ENCODE measurements at places on chromosomes 3 and 15. TPM values are rescaled to one million over a fixed set of nuclear protein-coding genes. Genes with fewer than 3 reads are reported as not detected.

DNA sequence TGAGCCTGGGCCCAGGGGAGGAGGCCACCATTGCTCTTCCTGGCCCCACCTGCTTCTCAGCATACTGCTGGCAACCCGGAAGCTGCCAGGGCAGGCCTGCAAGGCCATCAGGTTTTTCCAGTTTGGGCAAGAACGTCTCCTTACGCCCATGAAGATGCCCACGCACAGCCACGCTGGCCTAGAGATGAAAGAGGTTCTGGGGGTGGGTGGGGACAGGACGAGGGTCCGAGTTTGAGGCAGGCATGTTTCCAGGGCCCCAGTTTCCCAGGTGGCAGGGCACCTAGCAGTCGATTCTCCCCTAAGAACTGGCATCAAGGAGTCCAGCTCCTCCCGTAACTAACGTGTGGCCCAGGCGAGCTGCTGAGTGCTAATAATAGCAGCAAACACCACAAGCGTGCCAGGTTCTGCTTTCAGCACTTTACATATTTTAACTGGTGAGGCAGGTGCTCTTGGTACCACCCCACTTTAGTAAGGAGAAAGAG, 45.8 kb downstream of the ZNF710 start:
- DNase-seq, result no peak

DNA sequence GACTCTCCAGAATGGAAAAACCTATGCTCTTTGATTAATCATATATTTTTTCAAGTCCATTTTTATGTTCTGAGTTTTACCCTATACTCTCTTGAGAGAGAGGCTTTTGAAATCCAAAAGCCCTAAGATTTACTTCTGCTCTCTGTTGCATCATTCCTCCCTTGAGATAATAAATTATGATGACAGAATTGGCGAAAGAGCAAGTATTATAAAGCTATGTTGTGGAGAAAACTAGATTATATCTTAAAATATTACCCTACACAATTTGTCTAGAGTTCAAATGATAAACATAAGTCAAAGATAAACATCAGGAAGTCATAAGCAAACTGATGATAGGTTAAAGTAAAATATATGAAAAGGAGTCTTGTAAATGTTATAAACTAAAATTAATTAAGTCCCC, 293.4 kb upstream of the MME start:
- no peak for DNase-seq

- no peak for DNase-seq
Observed at GRCh38 chr3:62046326-62046725, 327.0 kb downstream of the FEZF2 start.

DNA sequence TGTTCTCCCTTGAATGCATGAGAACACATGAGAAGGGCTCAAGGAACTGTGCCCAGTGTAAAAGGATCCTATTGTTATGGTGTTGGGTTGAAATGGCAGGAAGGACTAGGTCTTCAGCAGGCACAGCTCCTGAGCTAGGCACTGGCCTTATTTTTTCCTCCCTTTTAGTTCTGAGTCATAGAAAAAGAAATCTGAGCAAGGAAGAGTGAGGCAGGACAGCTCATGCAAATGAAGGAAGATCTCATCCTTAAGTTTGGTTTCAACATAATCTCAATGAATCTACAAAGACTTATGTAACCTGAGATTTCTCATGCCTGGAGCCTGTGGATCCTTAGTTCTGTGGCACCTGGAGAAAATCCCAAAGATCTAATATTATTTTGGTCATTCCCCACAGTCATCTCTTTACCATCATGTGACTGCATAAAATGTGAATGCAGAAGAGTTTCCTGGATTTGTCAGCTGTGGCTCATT, 188.6 kb upstream of the TBL1XR1 start:
- DNase-seq, result no peak

- DNase-seq, result no peak
Observed at GRCh38 chr3:158725348-158726011, 6.8 kb downstream of the RARRES1 start.

GRCh38 chr3:48765376-48765775, 48.4 kb upstream of the IP6K2 start:
- no peak for DNase-seq

- DNase-seq, result no peak
Observed at GRCh38 chr3:12852201-12852600, 10.8 kb upstream of the RPL32 start.

- no peak for DNase-seq
Observed at GRCh38 chr3:163768048-163768447, 1310.2 kb downstream of the SI start.

DNA sequence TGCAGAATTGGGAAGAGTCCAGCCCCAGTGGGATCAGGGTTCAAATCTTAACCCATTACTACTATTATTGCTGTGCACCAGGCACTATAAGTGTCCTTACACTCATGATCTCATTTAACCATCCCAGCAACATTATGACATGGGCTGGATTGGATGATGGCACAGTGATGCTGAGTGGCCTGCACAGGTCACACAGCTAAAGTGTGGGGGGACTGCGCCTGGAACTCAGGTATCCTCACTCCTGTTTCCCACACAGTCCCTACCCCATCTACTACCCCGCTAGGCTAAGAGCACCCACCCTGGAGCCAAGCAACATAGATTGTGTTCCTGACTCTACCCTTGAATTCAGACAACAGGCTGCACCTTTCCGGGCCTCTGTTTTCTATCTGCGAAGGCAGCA, 16.0 kb downstream of the WNT5A start:
- no peak for DNase-seq

GRCh38 chr15:97815835-97816234, 144.7 kb upstream of the ARRDC4 start:
- no peak for DNase-seq

- no peak for DNase-seq
Observed at GRCh38 chr15:62164396-62165103, 535 bp downstream of the C2CD4B start.

GRCh38 chr3:196138482-196139254, 56.8 kb upstream of the TFRC start:
- no peak for DNase-seq

- DNase-seq, result no peak
Observed at GRCh38 chr15:35115155-35115725, 30.1 kb upstream of the NANOGP8 start.

DNA sequence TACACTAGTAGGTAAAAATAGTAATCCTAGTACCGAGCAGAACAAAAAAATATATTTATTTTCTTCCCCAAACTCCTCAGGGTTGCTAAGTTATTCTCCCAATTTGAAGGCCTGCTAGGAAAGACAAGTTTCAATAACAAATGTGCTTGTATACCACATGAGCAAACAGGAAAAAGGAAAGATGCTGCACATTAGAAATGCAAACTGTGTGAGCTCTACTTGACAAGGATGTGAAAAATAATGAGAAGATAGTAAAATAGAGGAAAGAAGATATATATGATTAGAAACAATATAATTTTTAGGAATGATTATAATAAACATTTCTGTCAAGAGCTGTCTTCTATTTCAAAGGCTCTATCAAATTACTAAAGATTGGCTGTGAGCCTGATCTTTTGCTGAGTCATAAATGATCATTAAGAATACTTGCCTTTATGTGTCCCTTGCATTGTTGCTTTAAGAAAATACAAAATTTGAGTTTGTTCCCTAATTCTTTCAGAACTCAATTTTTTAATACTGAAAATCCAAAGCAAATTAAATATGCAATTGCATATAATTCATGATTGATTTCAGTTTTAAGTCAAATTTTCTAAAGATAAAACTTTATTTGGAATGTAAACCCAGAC, 174.2 kb downstream of the NEK10 start:
- no peak for DNase-seq

GRCh38 chr3:47432673-47433072, 43.1 kb downstream of the SCAP start:
- DNase-seq, result no peak

DNA sequence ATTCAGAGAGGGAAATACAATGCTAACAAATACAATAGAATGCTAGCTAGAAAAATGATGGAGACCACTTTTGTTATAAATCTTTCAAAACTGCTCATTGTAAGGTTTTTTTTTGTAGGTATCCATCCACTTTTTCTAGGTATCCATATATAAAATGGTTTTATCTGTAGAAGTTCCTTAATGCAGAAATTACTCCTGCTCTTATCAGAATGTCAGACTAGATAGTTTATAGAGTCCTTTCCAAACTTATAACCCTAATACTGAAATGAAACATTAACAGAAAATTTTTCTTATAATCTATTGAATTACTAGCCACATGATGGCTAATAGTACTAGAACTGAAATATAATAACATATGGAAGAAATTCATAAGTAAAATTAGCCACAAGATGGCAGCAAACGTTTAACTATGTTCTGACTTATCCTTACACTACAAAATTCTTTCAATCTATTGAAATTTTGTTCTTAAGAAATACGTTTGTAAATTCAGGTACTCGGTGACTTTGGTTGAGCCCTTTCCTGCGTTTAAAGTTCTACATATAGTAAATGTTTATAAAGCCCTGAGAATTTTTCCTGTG, 58.5 kb downstream of the ECT2 start:
- no peak for DNase-seq

DNA sequence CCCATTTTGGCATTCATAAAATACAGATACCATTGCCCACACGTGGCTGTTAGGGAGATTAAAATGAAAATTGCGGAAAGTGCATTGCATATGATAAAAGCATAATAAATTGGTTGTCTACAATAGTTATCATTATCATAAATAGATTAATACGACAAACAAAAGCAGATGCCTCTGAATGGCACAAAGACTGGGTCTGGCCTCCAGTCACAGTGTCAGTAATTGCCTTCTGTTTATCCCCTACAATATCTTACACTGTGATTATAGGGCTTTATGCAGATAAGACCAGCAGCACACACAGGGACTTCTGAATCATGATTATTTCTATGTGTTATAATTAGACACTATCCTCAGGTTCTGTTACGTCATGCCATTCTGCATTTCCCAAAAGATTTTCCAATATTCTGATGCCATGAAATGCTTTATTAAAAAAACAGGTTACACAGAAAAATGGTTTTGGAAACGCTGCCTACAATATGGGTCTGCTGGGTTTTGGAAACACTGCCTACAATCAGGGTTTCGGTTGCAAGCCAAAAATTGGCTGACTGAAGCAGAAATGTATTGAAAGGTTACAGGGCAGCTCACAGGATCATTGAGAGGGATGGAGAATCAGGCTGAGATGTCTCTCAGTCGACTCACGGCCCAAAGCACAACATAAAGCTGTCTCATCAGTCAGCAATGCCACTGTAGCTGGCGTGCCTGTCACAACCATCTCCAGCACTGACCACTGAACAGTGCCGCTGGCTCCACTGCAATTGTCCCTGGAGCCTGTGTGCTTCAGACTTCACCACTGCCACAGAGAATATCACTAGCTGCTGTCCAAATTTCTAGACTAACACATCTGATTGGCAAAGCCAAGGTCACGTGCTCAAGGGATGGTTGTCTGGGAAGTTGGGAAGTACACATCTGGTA, 248.1 kb downstream of the ERC2 start:
- DNase-seq, result no peak

- DNase-seq, result no peak
Observed at GRCh38 chr15:100484443-100484842, 44.3 kb downstream of the CERS3 start.

DNA sequence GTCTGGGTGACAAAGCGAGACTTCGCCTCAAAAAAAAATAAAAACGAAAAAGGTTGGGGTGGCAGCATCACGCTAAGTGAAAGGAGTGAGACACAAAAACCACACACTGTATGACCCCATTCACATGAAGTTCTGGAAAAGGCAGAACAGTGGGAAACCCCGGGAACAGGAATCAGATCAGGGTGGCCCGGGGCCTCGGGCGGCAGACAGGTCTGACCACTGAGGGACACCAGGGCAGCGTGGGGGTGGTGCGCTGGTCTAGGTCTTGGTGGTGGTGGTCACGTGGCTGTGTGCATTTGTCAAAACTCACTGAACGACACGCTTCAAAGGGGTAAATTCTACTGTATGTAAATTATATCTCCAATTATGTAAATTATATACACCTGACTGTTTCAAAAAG, 79.7 kb upstream of the PRR20G start:
- DNase-seq, result no peak

DNA sequence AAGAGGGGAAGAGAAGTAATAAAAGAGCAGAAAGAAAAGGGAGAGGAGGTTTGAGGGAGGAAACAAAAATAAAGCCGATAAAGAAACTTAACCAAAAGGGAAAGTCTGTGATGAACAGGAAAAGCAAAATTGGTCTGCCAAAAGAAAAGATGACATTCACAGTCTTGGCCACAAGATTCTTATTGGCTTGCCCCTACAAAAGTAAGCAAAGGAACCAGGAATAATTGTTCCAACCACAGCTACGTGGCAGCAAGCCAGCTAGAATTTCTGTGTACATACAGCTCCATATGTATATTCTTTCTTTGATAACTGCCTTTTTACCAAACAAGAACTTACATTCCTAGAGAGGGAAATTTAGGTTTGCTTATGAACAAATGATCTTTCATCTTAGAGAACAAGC, 79.6 kb downstream of the MLH1 start:
- DNase-seq, result no peak

DNA sequence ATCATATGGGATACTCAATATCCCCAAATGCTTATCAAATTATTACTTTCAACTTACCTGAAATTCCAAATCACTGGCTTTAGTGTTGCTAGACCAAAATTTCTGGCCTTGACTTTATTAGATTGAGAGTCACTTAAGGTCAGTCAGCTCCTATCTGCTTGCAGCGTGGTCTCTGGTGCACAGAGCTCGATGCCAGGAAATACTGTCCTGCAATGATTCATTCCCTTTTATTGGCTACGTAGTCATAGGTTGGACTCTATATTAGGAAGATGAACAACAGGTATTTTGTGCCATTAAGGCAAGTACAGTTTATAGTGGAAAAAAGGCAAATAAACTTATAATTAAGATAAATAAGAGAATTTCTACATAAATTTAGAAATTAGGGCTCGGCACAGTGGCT, 378.6 kb upstream of the MCTP2 start:
- DNase-seq, result no peak

GRCh38 chr3:4985330-4986174, 6.3 kb downstream of the BHLHE40 start:
- DNase-seq, result no peak

- DNase-seq, result no peak
Observed at GRCh38 chr3:108106449-108106848, 15.6 kb upstream of the CD47 start.

DNA sequence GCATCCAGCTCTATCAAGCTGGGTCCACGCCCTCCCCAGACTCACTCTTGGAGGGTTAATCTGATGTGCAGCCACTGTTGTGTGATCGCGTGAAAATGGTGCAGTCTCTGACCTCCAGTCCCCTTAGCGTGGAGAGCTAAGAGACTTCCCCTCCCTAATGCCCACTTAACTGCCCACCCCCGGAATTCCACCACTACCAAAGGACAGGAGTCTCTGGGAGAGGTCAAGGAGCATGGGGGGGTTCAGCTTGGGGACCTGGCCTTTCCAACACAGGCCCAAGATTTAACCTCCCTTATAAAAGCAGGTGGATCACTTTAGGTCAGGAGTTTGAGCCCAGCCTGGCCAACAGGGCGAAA, 48.8 kb downstream of the CCDC12 start:
- no peak for DNase-seq

The ZNF80 gene
- total RNA-seq, result not detected

The CHL1 gene
- total RNA-seq, result 1.9 TPM

The GOLGA8K gene
- not detected for total RNA-seq

The LXN gene
- total RNA-seq, result 9.3 TPM

The MESP1 gene
- 1.1 TPM for total RNA-seq

The ADAMTS7 gene
- 0.28 TPM for total RNA-seq

The ROPN1 gene
- not detected for total RNA-seq

The WNT5A gene
- total RNA-seq, result 1.1 TPM

The TNNC1 gene
- total RNA-seq, result 0.41 TPM

The TMEM42 gene
- 13.8 TPM for total RNA-seq

The COL7A1 gene
- total RNA-seq, result 1.9 TPM

The CIP2A gene
- total RNA-seq, result 25.8 TPM

The ZBTB20 gene
- 4.2 TPM for total RNA-seq

The PEX5L gene
- 0.51 TPM for total RNA-seq

The ZDHHC3 gene
- 42.6 TPM for total RNA-seq

Measured in GM12878 (cell line).